ENCODE measurements at places on chromosomes 7 and 10.

- no peak for DNase-seq
Measured at GRCh38 chr7:13933091-13933490, 56.4 kb downstream of the ETV1 start.

DNA sequence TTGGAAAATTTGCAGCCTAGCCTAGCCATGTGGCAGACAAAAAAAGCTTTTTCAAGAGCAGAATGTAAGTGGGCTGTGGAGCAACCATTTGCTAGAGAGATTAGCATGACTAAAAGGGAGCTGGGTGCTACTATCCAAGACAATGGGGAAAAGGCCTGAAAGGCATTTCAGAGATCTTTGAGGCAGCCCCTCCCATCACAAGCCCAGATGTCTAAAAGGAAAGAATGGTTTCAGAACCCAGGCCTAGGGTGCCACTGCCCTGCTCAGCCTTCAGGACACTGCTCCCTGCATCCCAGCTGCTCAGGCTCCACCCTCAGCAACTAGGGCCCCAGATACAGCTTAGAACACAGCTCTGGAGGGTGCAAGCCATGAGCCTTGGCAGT is 24.7 kb downstream of the PNLIPRP3 start:
- no peak for DNase-seq

- DNase-seq = no peak
Measured at GRCh38 chr7:28347475-28348318, 64.6 kb upstream of the CREB5 start.

DNA sequence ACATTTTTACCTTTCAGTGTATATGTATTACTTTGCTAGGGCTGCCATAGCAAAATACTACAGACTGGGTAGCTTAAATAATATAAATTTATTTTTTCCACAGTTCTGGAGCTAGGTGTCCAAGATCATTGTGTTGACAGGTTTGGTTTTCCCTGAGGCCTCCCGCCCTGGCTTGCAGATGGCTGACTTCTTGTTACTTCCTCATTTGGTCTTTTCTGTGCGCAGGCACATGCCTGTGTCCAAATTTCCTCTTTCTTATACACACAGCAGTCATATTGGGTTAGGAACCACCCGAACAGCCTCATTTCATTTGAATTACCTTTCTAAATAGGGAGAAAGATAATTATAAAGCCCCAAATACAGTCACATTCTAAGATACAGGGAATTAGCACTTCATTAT is 521.6 kb upstream of the SORCS1 start:
- no peak for DNase-seq

DNA sequence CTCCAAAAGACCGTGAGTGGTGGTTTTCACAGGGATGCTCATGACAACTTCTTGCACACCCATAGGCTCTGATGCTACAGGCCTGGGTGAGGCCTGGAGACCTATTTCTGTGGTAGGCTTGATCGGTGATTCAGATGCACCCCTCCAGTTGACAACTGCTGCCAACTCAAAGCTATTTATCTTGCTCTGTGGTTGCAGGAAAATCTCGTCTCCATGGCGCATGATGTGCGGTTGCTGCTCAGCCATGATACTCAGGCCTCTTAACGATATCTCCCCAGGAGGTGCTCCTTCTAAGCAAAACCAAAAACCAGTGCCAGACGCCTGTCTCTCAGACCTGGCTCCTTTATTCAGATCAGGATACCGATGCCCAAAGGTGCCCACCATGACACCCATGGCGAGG is 31.4 kb downstream of the C10orf90 start:
- no peak for DNase-seq

GRCh38 chr7:37371755-37372154 is 76.9 kb downstream of the ELMO1 start:
- DNase-seq = no peak
